ENCODE measurements at places on chromosomes 16 and 17. TPM values are rescaled to one million over a fixed set of nuclear protein-coding genes. Genes with fewer than 3 reads are reported as not detected.

GRCh38 chr16:11188801-11189740 lies 66.9 kb downstream of the SOCS1 start:
- DNase-seq, result no peak

GRCh38 chr16:53829186-53829747 lies 125.3 kb downstream of the FTO start:
- no peak for DNase-seq

- DNase-seq, result no peak
Measured at GRCh38 chr17:81655378-81656117, 794 bp downstream of the PDE6G start.

- no peak for DNase-seq
Measured at GRCh38 chr16:68792465-68793324, 50.6 kb upstream of the TANGO6 start.

- no peak for DNase-seq
Measured at GRCh38 chr16:68233835-68234187, 2.1 kb downstream of the ESRP2 start.

DNA sequence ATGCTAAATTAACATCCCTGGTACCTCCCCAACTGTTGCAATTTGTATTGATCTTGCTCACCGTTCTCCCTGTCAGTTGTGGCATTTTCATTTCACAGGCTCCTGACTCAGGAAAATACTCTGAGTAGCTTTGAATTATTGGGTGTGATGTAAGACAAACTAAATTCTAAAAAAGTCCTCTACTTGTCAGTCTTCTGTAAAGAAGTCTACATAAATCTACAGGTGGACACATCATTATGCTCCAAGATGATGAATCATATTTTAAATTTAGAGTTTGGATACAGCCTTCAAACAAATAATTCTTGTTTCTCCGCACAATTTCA lies 47.2 kb downstream of the MARCHF10 start:
- DNase-seq, result no peak

The SCNN1G gene
- not detected for polyA plus RNA-seq

GRCh38 chr17:64213995-64214811 lies 48.9 kb downstream of the TEX2 start:
- DNase-seq, result no peak

The NATD1 gene
- polyA plus RNA-seq, result 20.1 TPM

DNA sequence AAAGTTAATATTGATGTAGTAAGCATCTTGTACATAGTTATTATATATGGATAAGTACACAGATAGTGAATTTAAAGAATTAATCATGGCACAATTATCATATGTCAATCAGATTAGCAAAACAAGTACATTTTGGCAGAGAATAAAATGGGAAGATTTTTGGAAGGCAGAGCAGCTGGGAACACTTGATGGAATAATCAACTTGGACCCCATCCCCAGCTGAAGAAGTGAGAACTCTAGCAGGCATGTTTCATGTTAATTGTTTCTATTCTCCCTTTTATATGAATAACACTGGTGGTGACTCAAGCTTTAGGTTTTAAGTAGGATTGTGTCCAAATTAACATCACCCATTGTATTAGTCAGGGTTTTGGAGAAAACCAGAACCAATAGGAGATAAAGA lies 198.7 kb downstream of the KCNJ2 start:
- no peak for DNase-seq

DNA sequence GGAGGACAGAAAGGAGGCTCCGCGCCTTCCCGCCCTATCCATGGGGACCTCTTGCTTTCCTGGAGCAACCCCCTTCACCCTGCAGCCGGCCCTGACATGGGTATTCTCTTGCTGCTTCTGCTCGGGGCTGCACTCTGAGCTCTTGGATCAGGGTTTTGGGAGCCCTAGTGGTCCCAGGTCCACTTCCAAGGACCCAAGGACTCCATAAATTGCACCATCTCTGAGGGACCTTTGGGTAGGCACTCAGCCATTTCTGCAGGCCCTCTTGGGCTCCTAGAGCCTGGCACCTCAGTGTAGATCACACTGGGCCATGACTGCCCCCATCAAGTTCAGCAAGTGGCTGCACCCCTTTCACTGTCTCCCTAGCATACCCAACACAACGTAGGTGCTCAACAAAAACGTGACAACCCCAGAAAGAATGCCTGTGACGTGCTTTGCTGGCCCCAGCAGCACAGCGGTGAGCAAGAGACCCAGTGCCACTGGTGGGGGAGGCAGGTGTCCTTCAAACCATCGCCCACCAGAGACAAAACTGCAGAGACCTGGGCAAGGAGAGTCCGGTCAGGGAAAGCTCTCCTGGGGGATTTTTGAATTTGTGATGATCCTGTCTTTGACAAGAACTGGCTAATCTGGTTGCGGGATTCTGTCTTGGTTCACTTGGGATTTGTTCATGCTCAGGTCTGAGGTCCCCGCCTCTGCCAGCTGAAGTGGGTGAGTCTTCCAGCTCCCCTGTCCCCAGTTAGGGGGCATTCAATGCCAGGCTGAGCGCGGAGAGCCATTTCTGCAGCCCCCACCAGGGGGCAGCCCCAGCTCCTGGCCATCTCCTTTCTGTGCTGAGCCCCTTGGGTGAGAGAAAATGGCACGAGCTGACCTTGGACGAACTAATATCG lies 2.5 kb upstream of the RAB11FIP4 start:
- DNase-seq, result no peak

DNA sequence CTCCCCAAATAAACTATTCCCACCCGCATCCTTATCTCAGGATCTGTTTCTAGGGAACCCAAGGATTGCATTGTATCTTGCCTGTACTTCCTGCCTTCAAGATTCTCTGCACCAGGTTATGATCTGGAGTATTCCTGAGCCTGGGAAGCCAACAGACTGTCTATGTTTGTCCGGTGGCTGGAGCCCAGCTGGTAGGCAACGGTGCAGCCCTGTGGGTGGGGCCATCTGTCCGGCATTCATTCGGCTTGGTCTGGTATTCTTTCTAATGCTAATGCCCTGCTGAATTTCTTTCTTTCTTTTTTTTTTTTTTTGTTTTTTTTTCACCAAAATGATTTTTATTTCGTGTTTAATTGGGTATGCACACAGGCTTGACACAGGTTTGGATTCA lies 20.7 kb upstream of the TVP23A start:
- DNase-seq, result no peak

The WNT9B gene
- 0.06 TPM for polyA plus RNA-seq

DNA sequence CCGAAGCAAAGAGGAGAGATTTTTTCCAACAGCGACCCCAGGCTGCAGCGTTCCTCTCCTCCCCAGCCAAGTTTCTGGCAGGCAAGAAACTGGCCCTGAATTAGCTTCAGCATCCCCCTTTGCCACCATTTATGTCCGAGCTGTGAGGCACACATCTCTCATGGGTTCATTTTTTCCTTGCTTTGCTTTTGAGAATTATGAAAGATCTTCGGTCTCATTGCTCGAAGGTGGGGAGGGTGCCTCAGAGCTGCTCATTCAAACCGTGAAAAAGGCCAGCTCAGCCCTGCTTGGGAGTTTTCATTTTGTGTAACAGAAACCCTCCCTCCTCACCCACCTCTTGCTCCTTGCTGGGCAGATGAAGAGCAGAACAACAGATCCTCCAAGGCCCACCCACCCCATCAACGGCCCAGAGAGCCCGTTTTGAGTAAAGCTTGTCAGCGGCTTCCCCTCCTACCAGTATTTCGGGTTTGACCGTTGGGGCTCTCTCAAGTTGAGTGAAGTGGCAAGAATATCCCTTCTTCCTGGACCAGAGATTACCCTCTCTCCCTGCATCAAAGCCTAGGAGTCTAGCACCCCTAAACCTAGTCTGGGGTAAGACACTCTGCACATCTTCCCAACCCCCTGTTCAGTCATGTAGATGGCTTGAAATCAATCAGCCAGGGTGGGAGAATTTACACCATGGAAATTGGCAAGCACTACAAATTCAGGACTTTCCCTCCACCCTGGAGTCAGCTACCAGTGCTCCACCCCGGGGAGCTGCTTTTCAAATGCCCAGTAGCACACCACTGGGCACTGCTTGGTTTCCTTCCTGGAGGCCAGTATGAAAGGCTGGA lies 1.8 kb downstream of the CCR7 start:
- DNase-seq, result no peak

DNA sequence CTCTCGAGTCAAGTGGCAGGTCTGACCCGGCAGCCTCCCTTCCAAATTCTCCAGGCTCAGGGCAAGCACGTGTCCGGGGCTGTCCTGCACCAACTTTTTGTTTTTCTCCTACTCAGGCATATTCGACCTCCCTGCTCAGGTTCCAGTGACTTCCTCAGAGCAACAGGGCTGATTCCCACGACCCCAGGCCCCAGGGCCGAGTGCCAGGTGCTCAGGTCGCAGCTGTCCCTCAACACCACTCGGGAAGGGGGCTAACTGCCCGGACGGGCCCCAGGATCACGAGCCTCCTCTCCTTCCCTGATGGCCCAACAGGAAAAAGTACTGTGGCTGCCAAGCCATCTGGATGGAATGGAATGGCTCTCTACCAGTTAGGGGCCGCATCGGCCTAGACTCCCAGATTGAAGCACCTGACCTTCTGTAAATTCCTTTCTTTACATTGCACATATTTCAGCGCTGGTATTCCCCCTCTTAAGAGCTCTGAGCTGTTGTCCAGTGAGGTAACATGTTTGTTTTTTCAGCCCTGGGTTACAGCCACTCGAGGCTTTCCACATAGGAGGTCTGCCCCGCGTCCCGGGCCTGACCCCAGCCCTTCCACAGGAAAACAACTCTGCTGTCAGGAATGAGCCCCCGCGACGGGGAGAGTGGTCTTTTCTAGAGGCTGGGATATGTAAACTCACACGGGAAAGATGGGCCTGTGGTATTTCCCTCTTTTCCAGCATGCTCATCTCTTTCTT lies 25.0 kb downstream of the NXN start:
- no peak for DNase-seq

DNA sequence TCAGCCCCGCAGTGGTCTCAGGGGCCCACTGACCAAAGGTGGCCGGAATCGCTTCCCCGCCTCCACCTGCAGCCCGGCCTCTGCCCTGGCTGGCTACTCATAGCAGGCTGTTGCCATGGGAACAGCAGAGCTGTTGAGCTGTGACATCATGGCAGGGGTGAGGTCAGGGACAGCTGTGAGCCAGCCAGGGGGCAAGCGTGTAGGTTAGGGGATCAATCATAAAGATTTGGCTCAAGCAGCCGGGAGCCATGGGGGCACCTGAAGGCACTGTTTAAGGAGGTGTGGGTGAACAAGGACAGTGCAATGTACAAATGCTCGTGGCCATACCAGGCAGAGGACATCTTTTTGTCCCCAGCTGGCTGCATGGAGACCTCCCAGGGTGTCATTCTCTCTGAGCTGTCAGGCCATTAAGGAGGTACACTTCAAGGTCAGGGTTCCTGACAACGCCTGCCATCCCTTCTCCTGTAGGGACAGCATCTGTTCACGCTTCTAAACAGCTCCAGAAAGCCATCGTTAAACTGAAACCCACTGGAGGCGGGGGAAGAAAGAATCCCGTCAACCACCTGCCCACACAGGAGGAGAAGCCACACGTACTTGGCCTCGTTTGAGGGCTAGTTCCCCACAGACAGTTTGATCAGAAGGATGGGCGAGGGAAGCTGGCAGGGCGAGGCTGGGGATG lies at the start of gene CEP295NL:
Gene CEP295NL (minus strand): TSS at position 101 of the 679 bp plus-strand sequence. CDS start 1,373 bp downstream, outside the sequence.
- DNase-seq, result no peak

The COX6A2 gene
- 334 TPM for polyA plus RNA-seq

- DNase-seq, result no peak
Measured at GRCh38 chr16:78605548-78606101, 506.2 kb downstream of the WWOX start.

- DNase-seq, result peak; percentile 71
Measured at GRCh38 chr16:88706229-88706964, at the start of the genes CTU2 and RNF166. CTU2 (plus strand) TSS chr16:88706503; CDS start chr16:88706531, 28 bp downstream. RNF166 (minus strand) TSS chr16:88706408; CDS start chr16:88706325, 83 bp downstream.

DNA sequence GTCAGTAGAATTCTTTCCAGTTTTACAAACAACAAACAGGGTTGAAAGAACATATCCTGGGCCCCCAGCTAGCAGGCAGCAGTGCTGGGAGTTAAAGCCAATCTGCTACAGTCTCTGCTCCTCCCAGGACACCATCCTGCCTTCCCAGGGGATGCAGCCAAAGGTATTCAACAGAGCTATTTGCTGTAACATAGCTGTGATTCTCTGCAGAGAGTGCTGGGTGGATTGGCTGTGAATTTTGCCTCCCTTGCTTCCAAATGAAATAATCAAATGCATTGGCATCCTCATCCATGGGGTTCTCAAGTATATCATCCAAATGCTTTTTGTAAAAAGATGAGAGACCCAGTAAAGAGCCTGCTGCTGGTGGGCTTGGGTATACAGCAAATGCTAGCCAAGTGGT lies 124.3 kb downstream of the NPIPB5 start:
- no peak for DNase-seq

- no peak for DNase-seq
Measured at GRCh38 chr16:85613604-85614337, 649 bp downstream of the GSE1 start.

DNA sequence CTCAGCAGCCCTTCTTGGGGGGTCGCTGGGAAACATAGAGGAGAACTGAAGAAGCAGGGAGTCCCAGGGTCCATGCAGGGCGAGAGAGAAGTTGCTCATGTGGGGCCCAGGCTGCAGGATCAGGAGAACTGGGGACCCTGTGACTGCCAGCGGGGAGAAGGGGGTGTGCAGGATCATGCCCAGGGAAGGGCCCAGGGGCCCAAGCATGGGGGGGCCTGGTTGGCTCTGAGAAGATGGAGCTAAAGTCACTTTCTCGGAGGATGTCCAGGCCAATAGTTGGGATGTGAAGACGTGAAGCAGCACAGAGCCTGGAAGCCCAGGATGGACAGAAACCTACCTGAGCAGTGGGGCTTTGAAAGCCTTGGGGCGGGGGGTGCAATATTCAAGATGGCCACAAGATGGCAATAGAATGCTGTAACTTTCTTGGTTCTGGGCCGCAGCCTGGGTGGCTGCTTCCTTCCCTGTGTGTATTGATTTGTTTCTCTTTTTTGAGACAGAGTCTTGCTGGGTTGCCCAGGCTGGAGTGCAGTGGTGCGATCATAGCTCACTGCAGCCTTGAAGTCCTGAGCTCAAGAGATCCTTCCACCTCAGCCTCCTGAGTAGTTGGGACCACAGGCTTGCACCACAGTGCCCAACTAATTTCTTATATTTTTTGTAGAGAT lies 3.4 kb downstream of the STH start:
- no peak for DNase-seq

GRCh38 chr16:85206472-85207356 lies 94.4 kb upstream of the CIBAR2 start:
- DNase-seq, result no peak

The SLFN14 gene
- polyA plus RNA-seq, result 0.24 TPM

The SLC22A31 gene
- polyA plus RNA-seq, result 3.9 TPM
